ENCODE measurements at places on chromosomes 7 and 10.

GRCh38 chr10:14010101-14010558 is 320.6 kb downstream of the FRMD4A start:
- no peak for DNase-seq

- DNase-seq: peak; percentile 56
These were observed 10.4 kb upstream of the CLCN1 start for GRCh38 chr7:143305423-143306070.

DNA sequence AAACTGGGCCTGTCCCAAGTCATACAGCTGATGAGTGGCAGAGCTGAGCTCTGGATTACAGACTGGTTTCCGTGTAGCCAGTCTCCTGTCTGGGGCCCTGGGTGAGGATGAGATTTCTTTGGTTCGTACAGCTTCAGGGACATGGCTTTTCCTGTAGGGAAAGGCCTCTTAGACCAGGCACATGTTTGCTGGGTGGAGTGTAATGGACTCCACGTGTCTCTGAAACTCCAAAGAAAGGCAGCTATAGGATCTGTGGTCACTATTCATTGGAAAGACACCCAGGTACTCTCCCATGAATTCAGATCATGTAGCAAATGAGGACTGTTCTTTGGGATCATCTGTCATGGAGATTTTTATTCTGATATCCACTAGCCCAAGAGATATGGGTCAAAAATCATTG is 2.4 kb downstream of the HABP2 start:
- no peak for DNase-seq

GRCh38 chr10:24974976-24975375 is 22.6 kb upstream of the PRTFDC1 start:
- no peak for DNase-seq

DNA sequence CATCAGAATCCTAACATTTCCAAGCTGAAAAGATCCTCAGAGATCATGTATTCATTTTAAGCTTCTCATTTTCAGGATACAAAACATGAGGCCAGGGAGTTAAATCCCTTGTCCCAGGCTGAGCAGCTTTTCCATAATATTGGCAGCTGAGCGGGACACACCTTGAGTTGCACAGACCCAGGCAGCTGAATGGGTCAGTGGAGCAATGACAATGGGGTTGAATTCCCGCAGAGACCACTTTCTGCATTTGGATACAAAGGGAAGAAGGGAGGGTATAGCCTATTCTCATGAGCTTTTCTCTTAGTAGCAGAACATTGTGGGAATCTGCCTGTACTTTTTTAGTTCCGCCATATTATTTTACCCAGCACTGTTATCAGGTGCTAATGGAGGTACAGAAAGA is 49.5 kb downstream of the PRR15 start:
- DNase-seq: no peak

- no peak for DNase-seq
These were observed 13.7 kb downstream of the CISD1 start for GRCh38 chr10:58282615-58283014.

DNA sequence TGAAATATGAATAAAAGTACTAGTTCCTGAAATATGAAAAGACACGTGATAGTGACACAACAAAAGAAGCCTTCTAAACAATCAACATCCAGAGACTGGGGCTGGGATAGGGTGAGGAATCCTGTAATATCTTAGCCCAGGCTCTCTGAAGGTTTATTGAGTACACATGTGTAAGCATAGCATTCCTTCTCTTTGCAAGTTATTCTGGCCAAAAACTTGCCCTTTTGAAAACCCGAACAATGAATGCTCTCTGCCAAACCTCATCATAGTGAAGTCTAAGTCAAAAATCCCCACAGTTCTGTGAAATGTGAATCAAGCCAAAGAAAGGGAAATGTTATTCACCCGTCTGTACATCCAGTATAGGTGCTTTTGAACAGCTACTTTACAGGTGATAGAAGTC is 11.6 kb downstream of the SEMA3D start:
- no peak for DNase-seq

GRCh38 chr10:103812004-103812403 is 43.4 kb downstream of the SH3PXD2A start:
- DNase-seq: no peak

GRCh38 chr7:2633538-2634266 is 1.9 kb downstream of the TTYH3 start:
- no peak for DNase-seq

GRCh38 chr10:80669485-80669884 is 131.8 kb downstream of the SH2D4B start:
- no peak for DNase-seq

DNA sequence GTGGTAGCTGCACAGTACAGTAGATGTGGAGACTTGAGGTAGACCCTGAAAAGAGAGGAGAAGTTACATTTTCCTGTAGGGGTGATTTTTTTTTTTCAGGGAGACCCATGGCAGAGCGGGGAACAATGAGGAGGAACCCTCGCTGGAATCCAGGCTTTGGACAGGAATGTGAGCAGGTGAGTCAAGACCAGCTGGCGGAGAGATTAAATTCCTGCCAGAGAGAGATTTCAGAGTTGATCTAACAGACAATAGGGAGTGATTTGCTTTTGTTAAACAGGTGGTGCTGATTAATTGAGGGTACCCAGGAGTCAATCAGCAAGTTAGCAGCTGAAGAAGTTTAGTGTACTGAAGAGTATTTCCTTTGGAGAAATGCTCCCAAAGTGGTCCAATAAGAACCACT is 41.6 kb upstream of the MINDY3 start:
- DNase-seq: no peak

DNA sequence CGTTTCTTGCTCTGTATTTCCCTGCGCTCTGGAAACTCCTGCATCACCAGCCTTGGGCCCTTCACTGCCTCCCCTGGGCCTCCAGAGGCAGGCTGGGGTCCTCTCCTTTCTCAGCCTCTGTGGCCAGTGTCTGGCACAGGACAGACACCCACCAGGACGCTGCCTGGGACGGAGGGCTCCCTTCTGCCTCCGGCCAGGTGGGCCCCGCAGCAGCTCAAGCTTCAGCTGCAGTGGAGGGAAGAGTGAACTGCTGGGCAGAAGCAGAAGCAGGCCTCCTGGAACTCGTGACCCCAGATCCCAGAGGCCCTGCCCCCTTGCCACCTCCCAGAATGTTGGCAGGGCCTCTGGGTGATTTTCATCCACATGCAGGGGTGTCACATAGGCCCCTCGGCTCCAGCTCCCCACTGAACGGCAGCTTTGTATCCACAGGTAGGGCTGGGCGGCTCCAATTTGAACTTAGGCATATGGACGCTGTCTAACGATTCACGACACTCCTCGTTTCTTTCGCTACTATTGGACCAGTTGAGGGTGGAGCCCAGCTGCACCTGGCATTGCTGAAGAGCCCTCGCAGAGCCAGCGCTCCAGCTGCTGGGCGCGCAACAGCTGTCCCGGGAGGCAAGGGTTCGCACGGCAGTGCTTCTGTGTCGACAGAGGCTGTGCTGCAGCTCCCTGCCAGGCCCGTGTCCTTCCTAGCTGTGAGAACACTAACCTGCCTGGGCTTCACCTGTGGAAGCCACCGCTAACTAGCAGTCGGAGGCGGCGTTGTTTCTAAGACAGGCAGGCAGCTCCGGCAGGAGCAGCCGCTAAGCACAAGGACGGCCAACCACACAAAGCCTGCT is 18.4 kb upstream of the GPR146 start:
- DNase-seq: no peak

DNA sequence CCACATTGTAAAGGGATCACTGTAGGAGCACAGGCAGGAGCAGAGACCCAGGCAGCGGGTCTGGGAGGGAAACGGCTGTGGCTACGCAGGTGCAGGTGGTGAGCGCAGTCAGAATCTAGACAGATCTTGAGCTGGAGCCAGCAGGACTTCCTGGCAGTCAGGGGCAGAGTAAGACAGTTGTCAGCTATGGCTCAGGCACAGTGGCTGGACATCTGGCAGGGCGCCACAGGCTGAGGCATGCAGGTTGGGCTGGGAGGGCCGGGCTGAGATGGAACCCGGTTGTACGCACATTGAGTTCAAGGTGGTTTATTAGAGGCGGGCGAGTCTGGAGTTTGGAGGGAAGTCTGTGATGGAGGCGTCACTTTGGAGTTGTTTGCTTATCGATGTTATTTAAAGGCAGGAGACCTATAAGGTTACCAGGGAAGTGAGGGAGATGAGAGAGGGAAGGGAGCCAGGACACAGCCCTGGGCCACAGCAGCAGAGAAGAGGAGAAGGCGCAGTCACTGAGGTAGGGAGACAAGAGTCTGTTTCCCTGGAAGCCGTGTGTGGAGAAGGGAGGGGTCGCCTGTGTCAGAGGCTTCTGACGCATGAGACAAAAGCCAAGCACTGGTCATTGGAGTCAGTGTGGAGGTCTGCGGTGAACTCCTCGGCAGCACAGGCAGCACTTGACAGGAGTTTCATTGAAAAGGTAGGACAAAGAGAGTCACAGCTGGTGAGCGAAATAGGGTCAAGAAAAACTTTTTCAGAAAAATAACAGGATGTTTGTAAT is 73.8 kb downstream of the LANCL2 start:
- no peak for DNase-seq

Measured in T follicular helper cell (primary cell).